ENCODE measurements at places on chromosomes 5 and 9.

DNA sequence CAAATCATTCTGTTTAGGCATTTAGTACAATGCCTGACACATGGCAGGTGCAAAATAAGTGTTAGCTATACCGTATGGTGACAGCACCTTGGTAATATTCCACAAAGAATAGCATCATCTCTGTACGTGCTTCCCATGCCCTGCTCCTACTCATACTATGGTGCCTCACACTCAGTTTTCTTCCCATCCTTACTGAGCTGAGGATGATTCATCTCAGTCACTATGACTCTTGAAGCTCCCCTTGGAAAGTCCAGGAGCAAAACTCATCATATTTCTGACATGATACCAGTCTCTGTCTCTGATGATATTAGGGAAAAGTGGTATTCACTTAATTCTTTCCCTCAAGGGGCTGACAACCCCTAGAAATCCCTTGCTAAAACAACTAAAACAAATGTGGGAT, 423.3 kb downstream of the EFNA5 start:
- no peak for DNase-seq

DNA sequence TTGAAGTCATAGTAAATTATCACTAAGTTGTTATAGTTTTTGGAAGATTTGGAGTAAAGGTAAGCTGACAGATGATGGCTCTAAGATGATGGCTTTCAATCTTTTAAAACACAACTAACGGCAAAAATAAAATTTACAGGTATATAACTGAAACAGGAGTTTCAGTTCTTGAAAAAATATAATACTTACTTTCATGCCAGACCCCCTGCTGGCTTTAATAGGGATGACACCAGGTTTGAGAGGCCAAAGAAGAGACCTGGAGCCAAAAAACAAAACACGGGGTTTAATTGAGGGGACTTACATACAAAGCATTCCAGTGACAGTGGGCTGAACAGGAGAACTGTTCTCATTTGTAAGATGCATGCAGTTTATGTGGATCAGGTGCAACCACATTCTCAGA, 301.7 kb upstream of the PCSK5 start:
- DNase-seq: no peak

DNA sequence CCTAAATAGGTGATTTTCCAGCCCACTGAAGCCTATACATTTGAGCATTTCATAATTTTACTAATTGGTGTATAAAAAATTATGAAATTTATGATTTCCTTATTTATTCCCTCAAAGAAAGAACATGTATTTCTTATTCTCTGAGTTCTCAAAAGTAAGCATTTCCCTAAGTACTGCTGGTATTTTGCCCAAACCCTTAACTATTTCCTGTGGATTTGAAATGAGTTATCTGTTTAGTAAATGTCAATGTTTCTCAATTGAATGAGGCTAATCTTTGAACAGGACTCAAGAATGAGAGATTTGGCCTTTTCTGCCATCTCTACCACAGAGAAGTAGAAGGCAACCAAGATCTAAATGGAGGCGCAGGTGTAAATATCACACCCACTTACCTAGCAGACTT, 751.7 kb downstream of the TLE1 start:
- DNase-seq: no peak

DNA sequence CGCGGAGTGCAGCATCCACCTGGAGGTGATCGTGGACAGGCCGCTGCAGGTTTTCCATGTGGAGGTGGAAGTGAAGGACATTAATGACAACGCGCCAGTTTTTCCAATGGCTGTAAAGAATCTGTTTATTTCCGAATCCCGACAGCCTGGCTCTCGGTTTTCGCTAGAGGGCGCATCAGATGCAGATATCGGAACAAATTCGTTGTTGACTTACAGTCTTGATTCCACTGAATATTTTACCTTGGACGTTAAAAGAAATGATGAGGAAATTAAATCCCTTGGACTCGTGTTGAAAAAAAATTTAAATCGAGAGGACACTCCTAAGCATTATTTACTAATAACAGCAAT, 611 bp downstream of the PCDHA3 start:
- DNase-seq: peak; percentile 86
